ENCODE measurements at places on chromosomes 1 and 21.

DNA sequence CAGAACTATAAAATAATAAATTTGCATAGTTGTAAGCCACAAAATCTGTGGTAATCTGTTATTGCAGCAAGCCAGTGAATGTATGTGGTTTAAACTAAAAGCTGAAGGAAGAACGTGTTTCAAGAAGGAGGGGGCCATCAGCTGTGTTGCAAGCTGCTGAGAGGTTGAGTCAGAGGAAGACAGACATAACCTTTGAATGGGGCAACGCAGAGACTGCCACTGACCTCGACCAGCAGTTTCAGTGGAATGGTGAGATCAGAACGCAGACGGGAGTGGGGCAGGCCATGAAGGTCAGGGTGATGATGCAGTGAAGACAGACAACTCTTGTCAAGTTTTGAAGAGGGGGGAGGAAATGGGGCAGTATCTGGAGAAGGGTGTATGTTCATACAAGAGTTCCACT is 23.2 kb upstream of the QSOX1 start:
- no peak for DNase-seq

DNA sequence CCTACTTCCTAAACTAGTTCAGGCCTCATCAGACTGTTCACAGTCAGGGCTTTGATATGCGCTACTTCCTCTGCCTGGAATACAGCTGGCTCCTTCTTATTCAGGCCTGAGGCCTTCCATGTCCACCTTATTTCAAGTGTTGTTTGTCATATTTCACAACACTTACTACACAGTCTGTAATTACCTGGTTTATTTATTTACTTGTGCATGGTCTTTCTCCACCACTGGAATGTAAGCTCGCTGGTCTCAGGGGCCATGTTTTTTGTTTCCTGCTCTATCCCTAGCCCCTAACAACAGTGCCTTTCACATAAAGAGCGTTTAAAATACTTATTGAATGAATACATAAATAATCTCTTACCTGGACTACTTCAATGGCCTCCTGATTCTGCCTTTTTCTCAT is 4.6 kb upstream of the SRSF4 start:
- no peak for DNase-seq

DNA sequence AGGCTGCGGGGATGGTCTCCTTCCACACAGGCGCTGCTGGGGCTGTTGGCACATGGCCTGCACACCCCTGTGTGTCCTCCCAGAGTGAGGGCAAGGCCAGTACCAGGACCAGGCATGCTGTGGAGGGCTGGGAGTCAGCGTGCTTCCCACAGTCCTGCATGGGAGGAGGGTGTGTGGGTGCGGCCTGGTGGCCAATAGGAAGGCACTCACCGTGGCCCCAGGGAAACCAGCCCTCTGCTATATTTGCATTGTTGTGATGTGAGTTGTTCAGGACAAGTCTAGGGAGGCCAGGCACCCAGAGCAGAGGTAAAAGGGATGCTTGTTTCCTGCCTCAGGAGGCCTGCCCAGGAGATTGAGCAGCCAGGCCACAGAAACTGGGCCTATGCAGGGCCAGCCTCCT is 59.5 kb downstream of the S100B start:
- DNase-seq, result no peak

GRCh38 chr1:41479000-41479807 is 5.3 kb downstream of the EDN2 start:
- no peak for DNase-seq

GRCh38 chr1:40564913-40565312 is 33.5 kb downstream of the ZNF684 start:
- no peak for DNase-seq

DNA sequence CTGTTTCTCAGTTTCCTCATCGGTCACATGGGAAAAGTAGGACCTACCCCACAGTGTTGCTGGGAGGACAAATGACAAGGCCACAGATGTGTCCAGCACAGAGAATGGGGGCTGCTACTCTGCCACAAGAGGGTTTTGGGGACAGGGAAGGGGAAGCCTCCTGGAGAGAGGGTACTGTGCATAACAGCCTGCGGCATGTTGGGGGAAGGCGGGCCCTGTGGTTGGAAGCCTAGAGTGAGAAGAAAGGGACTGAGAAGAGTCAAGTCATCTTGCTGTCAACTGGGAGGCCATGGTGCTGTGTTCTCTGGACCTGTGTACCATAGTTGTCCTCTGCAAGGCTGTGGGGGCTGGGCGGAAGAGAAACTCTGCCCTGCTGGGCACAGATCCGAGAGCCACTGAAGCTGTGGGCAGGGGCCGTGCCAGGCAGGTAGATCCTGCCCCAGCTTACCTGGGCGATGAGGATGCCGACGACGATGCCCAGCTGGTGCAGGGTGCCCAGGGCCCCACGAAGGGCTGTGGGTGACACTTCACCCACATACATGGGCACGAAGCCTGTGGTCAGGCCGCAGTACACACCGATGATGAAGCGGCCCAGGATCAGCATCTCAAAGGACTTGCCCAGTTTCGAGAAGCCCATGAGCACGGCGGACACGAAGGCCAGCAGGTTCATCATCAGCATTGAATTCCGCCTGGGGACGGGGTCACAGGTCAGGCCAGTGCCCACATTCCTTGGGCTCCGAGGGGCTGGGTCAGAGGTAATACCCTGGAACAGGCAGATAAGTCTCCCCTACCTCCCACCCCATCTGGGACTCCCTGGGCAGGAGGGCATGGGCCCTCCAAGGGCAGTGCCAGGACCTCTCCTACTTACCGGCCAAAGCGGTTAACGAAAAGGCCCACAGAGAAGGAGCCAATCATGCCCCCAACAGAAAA is 28.2 kb downstream of the SLC2A1 start:
- DNase-seq, result no peak

GRCh38 chr1:148310807-148311206 is 158.7 kb upstream of the NBPF11 start:
- no peak for DNase-seq

GRCh38 chr1:43569175-43569574 is 38.5 kb downstream of the PTPRF start:
- DNase-seq, result no peak

All from NCI-H1436 treated with DMSO at 0.1 percent for 48 hours (cell line).